ENCODE measurements at places on chromosomes 4 and X. TPM values are rescaled to one million over a fixed set of nuclear protein-coding genes. Genes with fewer than 3 reads are reported as not detected.
A peak's percentile ranks its signal among the peaks of the same experiment; 100 is the strongest.

STOX2 gene
- 18.5 TPM for total RNA-seq

LARP1B gene
- total RNA-seq = 13.5 TPM

BEND4 gene
- 0.04 TPM for total RNA-seq

DMRTC1 gene
- not detected for total RNA-seq

HDX gene
- 3.0 TPM for total RNA-seq

DNA sequence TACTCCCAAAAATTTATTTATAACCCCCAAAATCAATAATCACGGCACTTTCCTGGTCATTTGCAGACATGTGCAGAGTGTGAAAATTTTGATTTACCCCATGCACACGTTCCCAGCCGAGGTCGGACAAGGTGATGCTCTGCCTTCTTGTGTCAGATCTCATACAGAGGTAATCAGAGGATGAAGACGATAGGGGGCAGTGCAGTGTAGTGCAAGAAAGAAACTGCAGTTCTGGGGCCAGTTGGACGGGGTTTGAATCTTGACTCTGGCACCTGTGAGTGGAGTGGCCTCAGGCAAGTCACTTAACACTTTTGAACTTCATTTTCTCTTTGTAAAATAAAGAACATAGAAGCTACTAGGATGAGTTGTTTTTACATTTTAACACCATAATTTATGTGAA is 88.4 kb downstream of the FRMPD3 start:
- no peak for DNase-seq

GRCh38 chr4:24748758-24749350 is 46.5 kb upstream of the SOD3 start:
- peak; percentile 47 for DNase-seq

GRCh38 chr4:8087921-8088495 is 70.6 kb downstream of the ABLIM2 start:
- DNase-seq = no peak

- no peak for DNase-seq
Measured at GRCh38 chr4:84500386-84501201, 1.5 kb upstream of the NKX6-1 start.

GRCh38 chr4:96736352-96736889 is 896.5 kb downstream of the PDHA2 start:
- DNase-seq = no peak

DNA sequence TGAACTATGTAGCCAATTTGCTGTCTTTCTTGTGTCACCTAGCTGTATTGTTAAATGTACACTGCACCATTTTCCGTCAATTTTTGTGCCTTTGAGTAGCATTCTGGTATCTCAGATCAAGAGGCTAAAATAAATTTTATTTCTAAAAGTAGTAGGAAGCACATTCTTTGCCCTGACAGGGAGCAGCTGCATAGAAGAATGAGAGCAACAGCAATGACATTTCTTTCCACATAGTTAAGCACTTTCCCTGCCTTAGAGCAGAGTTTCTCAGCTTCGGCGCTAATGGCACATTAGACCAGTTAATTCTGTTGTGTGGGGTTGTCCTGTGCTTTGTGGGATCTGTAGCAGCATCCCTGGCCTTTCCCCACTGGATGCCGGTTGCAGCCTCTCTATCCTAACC is 173.9 kb downstream of the CHIC2 start:
- DNase-seq = no peak

DNA sequence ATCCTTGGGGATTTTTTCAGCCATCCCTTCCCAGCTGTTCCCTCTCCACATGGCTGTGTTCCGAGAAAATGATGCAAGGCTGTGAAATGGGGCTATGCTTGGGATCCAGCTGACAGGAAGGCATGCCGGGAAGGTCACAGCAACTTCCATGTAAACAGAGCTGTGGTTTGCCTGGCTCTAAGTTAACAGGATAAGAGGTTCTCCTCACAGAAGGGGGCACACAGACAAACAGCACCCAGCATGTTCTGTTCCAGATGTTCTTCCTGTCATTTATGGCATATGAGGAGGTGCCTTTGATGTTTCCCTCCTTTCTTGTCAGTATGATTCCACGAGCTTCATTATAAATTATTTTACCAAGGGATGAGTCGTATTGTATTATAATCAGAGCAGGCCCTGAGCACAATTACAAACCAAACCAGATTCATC is 220.7 kb downstream of the ANTXR2 start:
- no peak for DNase-seq

DNA sequence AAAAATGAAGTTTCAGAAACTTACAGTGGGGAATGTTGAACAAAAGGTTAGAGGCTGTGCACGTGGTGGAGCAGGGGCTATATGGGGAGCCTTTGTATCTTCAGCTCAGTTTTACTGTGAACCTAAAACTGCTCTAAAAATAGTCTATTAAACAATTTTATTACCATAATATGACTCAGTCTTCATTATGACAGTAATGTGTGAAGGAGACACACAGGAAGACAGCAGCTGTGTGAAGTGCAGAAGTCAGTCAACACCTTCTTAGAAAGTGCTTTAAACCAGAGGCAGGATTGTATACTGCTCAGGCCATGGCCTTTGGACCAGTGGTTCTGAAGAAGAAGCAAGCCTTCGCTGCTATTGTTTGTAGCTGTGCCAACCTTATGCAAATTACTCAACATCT is 89.7 kb downstream of the ARHGAP10 start:
- DNase-seq = no peak

GRCh38 chrX:12595720-12596119 is 195.5 kb upstream of the PRPS2 start:
- DNase-seq = no peak

GRCh38 chrX:106702636-106703035 is 23.9 kb upstream of the RNF128 start:
- no peak for DNase-seq

DNA sequence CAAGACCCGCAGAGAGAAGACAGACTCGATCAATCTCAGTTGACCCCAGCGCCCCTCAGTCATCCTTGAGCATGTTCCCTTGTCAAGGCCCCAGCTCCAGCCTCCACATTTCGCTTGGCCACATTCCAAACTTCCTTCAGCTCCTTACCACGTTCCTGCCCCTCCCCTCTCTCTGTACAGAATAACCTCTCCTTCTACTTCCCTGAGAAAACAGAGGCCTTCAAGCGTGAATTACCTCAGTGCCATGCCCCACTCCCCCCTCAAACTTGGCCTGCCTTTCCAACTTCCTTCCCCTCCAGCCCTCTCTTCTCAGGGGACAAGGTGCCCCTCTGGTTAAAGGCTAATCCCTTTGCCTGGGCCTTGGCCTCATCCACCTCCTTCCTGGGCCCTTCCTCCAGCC is 3.2 kb upstream of the RIPPLY1 start:
- DNase-seq = no peak

DNA sequence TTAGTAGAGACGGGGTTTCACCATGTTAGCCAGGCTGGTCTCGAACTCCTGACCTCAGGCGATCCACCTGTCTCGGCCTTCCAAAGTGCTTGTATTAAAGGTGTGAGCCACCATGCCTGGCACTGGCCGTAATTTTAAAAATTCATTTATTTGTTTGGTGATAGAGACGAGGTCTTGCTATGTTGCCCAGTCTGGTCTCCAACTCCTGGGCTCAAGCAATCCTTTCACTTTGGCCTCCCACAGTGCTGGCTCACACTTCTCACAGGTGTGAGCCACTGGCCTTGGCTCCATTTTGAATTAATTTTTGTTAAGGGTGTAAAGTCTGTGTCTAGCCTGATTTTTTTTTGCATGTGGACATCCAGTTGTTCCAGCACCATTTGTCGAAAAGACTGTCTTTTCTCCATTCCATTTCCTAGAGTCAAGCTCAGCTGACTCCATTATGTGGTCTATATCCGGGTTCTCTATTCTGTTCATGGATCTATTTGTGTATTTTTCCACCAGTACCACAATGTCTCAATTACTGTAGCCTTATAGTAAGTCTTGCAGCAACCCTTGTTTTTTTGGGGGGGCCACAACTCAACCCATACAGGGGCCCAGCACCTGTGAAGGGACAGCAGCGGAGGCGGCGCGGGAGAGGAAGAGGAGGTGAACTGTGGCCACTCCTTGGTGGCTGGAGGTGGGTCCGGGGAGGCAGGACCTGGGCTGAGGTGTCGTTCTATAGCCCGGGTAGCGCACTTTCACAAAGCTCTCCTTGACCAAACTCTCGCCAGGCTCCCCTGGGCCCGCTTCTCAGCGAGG is 1.5 kb upstream of the NSD2 start:
- no peak for DNase-seq

DNA sequence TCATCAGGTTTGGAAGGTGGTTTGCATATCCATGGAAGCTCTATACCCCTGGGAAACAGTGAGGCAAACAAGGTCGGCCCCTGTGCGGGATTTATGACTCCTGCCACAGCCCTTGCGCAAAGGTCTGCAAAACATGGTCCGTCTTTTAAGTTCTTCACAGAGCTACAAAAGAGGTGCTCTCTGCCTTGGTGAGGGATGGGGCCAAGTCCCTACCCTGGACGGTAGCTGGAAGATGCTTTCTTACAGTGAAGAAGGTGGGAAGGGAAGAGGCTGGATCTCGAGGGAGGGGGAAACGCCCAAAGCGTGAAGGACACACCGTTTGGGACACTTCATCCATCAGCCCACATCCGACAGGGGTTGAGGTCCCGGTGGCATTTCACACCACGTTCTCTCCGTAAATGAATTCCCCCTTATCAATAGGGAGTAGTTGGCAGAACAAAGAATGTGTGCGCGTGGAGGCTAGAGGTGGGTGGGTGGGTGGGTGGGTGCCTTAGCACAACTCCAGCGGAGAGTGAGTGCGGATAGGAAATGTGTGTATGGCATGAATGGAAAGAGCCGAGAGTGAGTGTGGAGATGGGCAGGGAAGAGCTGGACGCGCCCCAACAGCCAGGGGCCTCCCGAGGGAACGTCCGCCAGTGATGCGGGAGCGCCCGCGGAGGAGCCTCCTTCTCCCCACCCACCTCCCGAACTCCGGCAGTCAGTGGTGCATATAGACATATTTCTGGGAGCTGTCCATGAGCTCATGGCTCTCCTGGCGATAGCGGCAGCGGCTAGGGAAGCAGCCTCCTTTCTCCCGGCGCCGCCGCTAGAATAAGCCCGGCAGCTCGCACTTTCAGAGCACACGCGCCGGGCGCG is 68.3 kb downstream of the LARP7 start:
- DNase-seq = peak; percentile 65

DNA sequence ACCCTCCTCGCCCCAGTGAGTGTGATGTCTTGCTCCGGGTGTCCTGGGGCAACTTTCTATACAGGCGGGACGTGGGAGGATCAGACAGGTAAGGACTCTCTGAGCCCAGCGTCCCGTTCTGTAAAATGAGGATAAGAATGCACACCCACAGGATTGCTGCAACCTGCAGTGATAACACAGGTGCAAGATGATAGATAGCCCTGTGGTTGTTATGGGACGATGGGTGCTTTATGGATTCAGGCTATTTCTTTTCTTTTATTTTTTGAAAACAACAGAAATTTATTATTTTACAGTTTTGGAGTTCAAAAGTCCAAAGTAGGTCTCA is 28.6 kb downstream of the BEX3 start:
- DNase-seq = no peak

GRCh38 chrX:125093852-125094251 is 225.8 kb upstream of the TEX13C start:
- no peak for DNase-seq

DNA sequence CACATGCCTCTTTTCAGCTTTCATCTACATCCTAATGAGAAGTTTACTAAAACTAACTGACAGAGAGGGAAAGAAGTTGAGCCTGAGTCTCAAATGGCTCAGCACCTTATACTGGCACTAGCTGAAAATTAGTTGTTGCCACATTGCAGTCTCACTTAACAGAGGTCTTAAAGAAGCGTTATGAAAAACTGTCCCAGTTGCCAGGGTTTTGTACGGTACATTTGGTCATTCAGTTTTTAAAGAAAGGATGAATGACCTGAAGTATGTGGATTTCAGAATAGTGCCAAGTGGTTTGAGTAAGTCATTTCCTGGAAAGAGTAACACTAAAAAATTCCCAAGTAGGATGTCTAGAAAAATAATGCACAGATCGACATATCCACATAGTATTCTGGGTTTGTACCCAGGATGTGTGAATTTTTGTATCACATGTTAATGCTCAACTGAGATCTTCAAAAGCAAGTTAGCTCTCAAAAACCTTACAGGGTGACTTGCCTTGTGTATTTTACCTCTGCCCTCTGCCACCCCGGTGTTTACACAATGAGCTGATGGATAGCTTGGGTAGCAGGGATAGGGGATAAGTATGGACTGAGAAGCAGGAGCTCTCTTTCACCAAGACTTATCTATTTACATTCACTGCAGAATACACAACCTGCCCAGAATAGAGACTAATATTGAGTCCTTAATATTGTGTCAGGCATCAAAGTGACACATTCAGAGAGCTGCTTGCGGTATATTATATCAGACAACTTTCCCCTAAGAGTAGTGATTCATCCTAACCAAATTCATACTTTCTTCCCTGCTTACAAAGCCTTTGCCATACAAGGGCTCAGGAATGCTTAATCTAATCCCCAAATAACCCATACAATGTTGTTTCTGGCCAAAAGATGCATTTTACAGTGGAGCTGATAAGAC is 1075.7 kb upstream of the PABPC4L start:
- DNase-seq = no peak

- no peak for DNase-seq
Measured at GRCh38 chrX:41512394-41512793, 65.3 kb downstream of the NYX start.

GRCh38 chr4:149999485-150000074 is 78.7 kb upstream of the DCLK2 start:
- no peak for DNase-seq

Data from right atrium auricular region (tissue), 2 donors.